Right atrium auricular region (tissue), 2 donors: ENCODE measurements at places on chromosomes 12 and 14. TPM values are rescaled to one million over a fixed set of nuclear protein-coding genes. Genes with fewer than 3 reads are reported as not detected.

The METTL17 gene
- 28.9 TPM for total RNA-seq

The NAV3 gene
- total RNA-seq, result 4.4 TPM

The CCND2 gene
- total RNA-seq, result 151 TPM

The NOVA1 gene
- total RNA-seq, result 0.93 TPM

The CAPZA3 gene
- not detected for total RNA-seq

DNA sequence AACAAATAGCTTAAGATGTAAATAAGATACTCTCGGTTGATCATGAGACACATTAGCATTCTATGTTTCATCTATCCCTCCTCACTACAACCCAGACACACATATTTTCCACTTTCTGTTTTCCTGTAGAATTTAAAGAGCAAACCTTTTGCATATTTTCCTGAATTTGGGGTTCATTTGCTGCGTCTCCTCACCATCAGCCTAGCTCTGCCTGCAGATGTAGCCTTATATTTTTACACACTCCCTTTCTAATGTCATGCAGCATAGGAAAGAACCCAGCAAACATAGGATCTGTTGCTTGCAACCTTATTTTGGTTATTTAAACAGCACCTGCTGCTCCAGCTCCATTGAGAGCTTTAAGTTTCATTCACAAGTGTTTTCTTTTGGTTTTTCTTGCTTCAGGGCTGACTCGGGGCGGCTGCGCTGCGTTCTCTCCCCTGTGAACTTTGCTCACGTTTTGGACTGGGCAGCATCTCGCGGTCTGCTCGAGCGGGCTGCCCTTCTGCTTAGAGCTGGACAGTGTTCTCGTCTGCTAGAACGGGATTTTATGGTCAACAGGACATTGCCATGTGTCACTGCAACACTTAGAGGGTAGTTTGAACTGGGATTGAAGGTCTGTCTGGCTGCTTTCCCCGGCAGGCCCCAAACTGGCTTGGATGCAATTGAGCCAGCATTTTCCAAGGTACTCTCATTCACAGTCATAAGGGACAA lies 57.8 kb upstream of the VRK1 start:
- H3K27ac ChIP-seq, result no peak overlapping the region
- no peak for DNase-seq
- peaks cover 6% of the 10 kb centered on the region for H3K27me3 ChIP-seq
- H3K36me3 ChIP-seq, result no peaks in the 10 kb centered on the region
- peaks cover 9% of the 10 kb centered on the region for H3K4me1 ChIP-seq

DNA sequence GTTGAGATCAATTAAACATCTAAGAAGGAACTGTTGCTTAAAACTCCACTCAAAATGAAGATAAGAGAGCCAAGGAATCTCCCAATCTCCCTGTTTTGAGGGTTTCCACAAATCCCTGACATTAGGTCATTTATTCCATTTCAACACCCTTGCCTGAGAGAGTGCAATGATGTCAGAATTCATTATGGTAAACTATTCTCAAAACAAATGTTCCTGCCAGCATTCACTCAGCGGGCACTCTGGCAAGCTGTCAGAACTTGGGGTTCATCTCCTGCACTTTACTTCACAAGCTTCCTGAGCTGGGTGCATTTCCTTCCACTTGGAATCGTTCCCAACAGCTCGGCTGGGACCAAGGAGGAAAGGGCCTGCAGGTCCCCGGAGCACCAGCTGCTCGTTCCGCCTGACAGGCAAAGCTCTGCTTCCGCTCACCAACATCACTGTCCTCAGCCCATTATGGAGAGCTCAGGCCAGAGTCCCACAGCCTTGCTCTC lies 117.8 kb downstream of the TTC7B start:
- H3K27me3 ChIP-seq, result no peaks in the 10 kb centered on the region
- peak; percentile 86 for DNase-seq
- peak overlapping the region; percentile 93 for H3K27ac ChIP-seq
- H3K36me3 ChIP-seq, result no peaks in the 10 kb centered on the region
- no peaks in the 10 kb centered on the region for H3K4me1 ChIP-seq

DNA sequence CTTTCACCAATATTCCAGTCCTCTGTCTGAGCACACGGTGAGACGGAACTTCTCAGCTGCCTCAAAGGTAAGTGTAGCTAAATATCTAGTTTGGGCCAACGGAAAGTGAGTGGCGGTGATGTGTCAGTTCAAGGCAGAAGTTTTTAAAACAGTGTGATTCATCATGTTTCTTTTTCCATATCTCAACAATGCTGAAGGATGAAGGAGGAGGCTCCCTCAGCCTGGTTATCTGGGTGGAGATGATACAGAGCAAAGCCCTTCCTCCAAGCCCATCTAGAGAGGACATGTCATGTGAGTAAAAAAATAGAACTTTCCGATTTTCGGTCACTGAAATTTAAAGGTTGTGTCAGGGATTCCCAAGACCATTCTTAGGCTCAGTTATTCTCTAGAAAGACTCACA lies 13.1 kb upstream of the ANP32D start:
- H3K27ac ChIP-seq, result no peak overlapping the region
- no peak overlapping the region for H3K4me3 ChIP-seq
- no peaks in the 10 kb centered on the region for H3K36me3 ChIP-seq
- no peak for DNase-seq
- no peaks in the 10 kb centered on the region for H3K4me1 ChIP-seq
- H3K27me3 ChIP-seq, result no peaks in the 10 kb centered on the region

DNA sequence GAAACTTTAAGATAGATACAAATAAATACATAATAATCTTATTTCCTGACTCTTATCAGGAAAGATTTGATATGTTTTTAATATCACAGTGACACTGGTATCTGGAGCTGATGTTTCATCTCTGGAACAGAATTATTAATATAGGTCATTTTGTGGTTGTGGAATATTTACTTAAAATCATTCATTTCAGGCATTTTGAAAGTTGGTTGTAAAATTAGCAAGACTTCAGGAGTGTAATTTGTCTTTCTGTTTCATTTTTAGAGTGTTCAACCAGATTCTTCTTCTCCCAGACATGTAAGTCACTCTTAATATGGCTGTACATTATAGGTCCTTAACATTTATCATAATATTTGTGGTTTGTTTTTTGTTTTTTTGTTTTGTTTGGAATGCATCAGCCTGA lies 115.7 kb downstream of the PCNX1 start:
- DNase-seq, result no peak
- no peaks in the 10 kb centered on the region for H3K4me1 ChIP-seq
- H3K27ac ChIP-seq, result no peak overlapping the region
- H3K27me3 ChIP-seq, result no peaks in the 10 kb centered on the region
- H3K36me3 ChIP-seq, result peaks cover 19% of the 10 kb centered on the region
- no peak overlapping the region for H3K4me3 ChIP-seq

DNA sequence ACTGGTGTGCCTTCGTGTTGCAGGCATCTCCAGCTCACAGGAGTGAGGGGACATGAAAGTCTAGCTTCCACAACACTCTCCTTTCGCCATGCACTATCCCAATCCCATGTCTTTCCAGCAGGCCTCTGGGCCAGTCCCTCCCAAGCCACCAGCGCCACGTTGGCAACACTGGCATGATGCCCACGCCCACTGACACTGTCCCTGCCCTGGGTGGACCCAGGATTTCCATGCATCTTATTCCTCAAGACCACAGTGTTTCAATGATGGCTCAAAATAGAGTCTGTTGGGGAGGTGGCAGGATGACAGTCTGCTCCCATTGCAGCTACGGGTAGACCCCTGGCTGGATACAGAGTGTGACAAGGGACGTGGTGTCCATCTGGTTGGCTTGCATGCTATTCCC lies 2.3 kb downstream of the SP7 start:
- H3K4me3 ChIP-seq, result no peak overlapping the region
- H3K4me1 ChIP-seq, result no peaks in the 10 kb centered on the region
- no peak overlapping the region for H3K27ac ChIP-seq
- H3K36me3 ChIP-seq, result no peaks in the 10 kb centered on the region

- H3K4me1 ChIP-seq, result no peaks in the 10 kb centered on the region
- no peak for DNase-seq
- H3K27ac ChIP-seq, result no peak overlapping the region
- no peak overlapping the region for H3K4me3 ChIP-seq
Observed at GRCh38 chr12:92717202-92717601, 14.4 kb downstream of the PLEKHG7 start.

DNA sequence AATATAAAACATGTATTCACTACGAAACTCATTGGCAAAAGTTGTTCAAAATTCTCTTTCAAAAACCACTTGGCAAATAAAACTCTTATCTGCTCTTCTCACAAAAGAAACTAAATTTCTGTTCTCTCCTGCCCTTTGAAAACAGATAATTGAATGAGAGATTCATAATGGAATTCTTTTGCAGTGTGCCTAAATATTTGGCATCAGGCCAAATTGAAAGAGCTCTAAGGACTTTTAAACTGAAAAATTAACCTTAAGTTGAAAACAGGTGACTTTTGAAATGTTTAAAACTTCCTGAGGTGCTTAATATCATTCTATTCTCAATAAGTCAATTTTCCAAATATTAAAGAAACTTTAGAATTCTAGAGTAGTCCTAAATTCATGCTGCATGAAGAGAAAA lies 136.4 kb downstream of the FSCB start:
- H3K36me3 ChIP-seq, result no peaks in the 10 kb centered on the region
- no peak overlapping the region for H3K27ac ChIP-seq
- H3K4me3 ChIP-seq, result no peak overlapping the region
- no peak for DNase-seq

DNA sequence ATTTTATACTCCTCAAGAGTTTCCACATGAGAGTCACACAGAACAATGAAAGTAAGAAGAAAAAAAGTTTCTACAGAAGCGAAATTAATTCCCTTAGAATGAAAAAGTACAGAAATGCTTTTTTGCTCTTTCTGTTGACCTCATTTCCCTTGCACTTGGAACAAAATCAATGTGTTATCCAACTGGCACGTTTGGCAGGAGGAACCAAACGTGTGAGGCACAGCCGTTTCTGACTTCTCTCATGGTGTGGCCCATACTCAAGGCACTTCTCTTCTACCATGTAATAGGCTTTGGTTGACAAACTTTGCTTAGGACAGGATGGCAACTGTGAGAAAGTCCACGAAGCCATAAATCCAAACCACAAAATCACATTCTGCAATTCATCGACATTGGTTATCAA lies 297.0 kb downstream of the FUT8 start:
- no peak overlapping the region for H3K4me3 ChIP-seq
- H3K4me1 ChIP-seq, result peaks cover 3% of the 10 kb centered on the region

GRCh38 chr12:67433385-67434175 lies 164.4 kb downstream of the CAND1 start:
- H3K4me3 ChIP-seq, result no peak overlapping the region
- peak overlapping the region; percentile 75 for H3K27ac ChIP-seq
- no peaks in the 10 kb centered on the region for H3K27me3 ChIP-seq
- H3K36me3 ChIP-seq, result no peaks in the 10 kb centered on the region
- no peak for DNase-seq

GRCh38 chr12:81077329-81077685 lies 572 bp upstream of the ACSS3 start:
- no peaks in the 10 kb centered on the region for H3K4me1 ChIP-seq
- DNase-seq, result no peak
- H3K36me3 ChIP-seq, result no peaks in the 10 kb centered on the region
- peak overlapping the region; percentile 96 for H3K27ac ChIP-seq
- no peaks in the 10 kb centered on the region for H3K27me3 ChIP-seq

DNA sequence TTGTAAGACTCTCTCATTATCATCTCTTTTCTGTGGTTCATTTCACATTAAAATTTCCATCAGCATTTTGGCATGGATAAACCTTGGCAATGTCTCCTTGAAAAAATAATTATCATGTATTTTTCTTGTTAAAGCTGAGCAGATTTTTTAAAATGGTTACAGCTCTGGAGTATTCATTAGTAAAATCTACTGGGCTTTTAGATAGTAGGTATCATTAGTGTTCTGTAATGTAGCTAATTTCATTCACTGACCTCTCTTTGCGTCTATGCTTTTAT lies 36.9 kb upstream of the CDK17 start:
- no peak overlapping the region for H3K27ac ChIP-seq
- no peak overlapping the region for H3K4me3 ChIP-seq
- no peak for DNase-seq

DNA sequence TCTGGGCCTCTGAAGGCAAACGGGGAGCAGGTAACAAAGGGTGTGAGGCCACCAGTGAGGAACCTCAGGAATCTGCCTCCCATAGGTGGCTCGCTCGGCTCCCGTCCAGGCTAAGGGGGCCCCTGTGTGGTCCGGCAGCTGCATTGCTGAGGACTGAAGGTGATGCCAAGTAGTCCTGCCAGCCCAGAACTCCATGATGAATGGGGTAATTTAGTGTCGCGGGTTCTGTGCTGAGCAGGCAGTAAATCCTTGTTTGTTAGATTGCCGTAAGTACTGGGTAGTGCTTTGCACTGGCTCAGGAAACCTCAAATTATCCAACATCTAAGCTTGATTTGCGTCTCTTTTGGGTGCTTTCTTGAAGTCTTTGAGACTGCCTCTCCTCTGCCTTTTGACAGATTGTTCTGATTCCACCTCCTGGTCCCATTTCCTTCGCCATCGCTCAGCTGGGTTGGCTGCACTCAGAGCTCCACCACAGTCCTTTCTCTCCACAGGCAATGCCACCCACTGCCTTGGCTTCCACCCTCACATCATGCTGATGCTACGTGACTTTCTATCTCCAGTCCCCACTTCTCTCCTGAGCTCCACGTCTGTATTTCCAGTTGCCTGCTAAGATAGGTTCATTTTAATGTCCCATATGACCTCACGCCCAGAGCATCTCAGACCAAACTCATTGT lies 392.0 kb downstream of the FUT8 start:
- H3K4me1 ChIP-seq, result no peaks in the 10 kb centered on the region
- H3K27me3 ChIP-seq, result no peaks in the 10 kb centered on the region
- no peak overlapping the region for H3K27ac ChIP-seq
- H3K4me3 ChIP-seq, result no peak overlapping the region
- H3K36me3 ChIP-seq, result no peaks in the 10 kb centered on the region

- H3K4me1 ChIP-seq, result peaks cover 36% of the 10 kb centered on the region
- no peaks in the 10 kb centered on the region for H3K36me3 ChIP-seq
- H3K27me3 ChIP-seq, result peaks cover 13% of the 10 kb centered on the region
- no peak for DNase-seq
- peak overlapping the region; percentile 85 for H3K27ac ChIP-seq
Observed at GRCh38 chr12:3493043-3493858, 2.2 kb downstream of the PRMT8 start.

GRCh38 chr12:113470871-113471618 lies 626 bp downstream of the LHX5 start:
- H3K27ac ChIP-seq, result no peak overlapping the region
- peaks cover 20% of the 10 kb centered on the region for H3K4me1 ChIP-seq
- no peaks in the 10 kb centered on the region for H3K36me3 ChIP-seq
- DNase-seq, result no peak
- no peak overlapping the region for H3K4me3 ChIP-seq
- H3K27me3 ChIP-seq, result peaks cover 66% of the 10 kb centered on the region

GRCh38 chr12:79098530-79098929 lies 234.0 kb downstream of the SYT1 start:
- H3K27ac ChIP-seq, result no peak overlapping the region
- no peaks in the 10 kb centered on the region for H3K4me1 ChIP-seq
- H3K36me3 ChIP-seq, result no peaks in the 10 kb centered on the region
- H3K4me3 ChIP-seq, result no peak overlapping the region

DNA sequence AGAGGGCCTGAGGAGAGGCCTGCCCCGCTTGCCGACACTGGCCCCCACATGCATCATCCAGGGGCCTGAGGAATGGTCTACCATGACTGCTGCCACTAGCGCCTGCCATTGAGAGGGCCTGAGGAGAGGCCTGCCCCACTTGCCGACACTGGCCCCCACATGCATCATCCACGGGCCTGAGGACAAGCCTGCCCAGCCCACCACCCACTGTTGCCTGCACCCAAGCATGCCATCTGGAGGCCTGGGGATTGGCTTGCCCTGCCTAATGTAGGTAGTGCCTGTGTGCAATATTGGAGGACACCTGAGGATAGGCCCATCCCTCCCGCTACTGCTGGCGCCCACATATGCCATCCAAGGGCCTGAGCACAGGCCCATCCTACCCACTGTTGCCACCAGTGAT lies 24.4 kb downstream of the CYP46A1 start:
- H3K36me3 ChIP-seq, result no peaks in the 10 kb centered on the region
- H3K4me1 ChIP-seq, result no peaks in the 10 kb centered on the region
- no peaks in the 10 kb centered on the region for H3K27me3 ChIP-seq
- H3K4me3 ChIP-seq, result no peak overlapping the region
- DNase-seq, result peak; percentile 16
